ENCODE measurements at places on chromosomes 2 and 18.

DNA sequence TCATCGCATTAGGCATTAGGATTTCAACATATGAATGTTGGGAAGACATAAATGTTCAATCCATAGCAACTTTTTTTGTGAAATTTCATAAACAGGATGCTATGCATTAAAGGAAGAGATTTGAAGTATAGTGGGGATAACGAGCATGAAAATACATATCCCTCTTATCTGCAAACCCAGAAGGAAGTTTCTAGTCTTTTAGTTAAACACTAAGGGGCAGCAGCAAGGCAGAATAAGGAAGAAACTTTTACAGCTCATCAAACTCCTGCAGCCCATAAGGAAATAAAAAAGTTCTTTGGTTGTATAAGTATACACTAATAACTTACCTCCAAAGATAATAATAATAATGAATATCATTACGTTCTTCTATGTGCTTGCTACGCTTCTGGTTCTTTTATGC, 81.5 kb downstream of the CD226 start:
- DNase-seq: no peak

DNA sequence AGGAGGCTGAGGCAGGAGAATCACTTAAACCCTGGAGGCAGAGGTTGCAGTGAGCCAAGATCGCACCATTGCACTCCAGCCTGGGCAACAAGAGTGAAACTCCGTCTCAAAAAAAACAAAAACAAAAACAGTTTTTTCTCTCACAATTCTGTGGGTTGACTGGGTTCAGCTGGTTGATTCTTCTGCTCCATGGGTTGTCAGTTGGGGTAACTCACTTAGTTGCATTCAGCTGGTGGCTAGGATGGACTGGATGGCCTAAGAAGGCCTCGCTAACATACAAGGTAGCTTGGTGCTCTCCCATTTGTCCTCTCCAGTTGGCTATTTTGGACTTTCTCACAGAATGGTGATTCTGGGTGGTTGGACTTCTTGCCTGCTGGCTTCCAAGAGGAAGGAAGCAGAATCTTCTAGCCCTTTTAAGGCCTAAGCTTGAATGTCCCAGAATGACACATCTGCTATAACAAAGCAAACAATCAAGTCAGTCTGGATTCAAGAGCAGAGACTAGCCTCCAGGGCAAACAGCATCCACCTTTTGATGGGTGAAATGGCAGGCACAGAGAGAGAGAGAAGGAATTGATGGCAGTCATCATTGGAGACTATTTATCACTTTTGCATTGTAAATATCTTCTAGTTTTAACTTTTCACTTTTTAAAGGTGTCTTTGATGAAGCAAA, 17.9 kb downstream of the LAMA3 start:
- no peak for DNase-seq

- DNase-seq: no peak
These were observed 39.7 kb downstream of the SMAD7 start for GRCh38 chr18:48910972-48911545.

DNA sequence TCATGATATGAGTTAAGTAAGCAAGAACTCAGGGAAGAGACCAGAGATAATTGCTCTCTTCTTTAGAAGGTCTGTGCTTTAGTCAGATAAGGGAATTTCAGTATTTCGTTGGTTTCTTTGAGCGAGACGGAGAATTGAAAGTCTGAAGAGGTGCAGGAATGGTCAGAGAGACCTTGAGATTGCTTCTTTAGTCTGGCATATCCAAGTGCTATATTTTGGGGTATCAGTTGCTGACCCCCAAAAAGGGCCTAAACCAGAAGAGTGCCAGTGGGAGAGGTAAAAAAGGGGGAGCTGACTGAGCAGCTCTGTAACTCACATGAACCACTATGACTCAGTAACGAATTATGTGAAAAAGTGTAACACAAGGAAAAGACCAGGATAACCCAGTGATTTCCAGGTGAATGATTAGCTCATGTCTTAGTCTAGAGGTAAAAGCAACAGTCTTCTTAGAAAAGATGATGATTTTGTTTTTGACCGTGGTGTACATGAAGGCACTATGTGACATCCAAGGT, 932.9 kb downstream of the TDRD15 start:
- DNase-seq: no peak

GRCh38 chr2:144529841-144530240, 9.9 kb upstream of the ZEB2 start:
- no peak for DNase-seq

DNA sequence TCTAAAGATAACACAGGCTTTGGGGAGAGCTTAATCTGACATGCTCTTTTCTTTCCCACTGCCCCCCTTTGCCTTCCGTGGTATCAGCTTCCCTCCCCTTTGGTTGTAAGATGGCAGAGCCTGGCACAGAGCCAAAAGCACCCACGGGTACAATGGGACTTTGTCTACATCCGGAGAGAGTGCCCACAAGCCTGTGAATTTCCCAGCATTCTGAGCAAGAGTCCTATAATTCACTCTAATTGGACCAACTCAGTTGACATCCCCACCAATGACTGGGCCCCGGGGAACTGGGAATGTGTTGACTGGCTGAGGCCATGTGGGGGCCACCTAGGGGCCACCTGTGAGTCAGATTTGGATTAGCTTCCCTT, 20.1 kb upstream of the C2orf72 start:
- DNase-seq: no peak

DNA sequence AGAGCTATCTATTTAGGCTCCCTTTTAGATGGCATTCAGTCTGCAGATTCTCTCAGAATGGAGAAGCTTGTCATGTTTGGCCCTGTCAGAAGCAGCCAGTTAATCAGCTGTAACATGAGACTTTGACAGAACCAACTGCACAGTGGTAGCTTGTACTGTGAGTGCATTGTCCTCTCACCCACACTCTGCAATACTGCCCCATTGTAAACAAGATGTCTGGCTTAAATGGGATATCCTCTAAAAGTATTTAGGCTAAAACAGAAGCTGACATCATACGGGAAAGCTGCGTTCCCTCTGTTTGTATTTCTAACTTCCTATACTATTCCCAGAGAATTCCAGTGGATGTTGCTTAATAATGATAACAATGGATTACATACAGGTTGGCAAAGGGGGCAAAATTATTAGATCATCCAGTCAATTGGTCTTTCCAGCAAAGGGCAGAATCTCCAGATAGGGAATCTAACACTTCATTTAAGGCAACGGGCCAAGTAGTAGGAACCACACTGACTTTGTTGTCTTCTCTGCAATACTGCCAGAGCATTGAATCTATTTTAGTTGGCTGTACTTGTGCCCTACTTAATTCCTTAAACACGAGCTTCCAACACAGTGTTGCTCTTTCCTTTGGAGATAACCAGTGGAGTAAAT, 15.4 kb upstream of the STAT4 start:
- DNase-seq: no peak
